ENCODE measurements at places on chromosomes 2 and 18.

- peak; percentile 22 for DNase-seq
Measured at GRCh38 chr18:32911660-32912284, 138.9 kb upstream of the KLHL14 start.

GRCh38 chr18:26943906-26944305 lies 78.4 kb upstream of the AQP4 start:
- DNase-seq: no peak

GRCh38 chr2:24915796-24916195 lies 4.2 kb downstream of the ADCY3 start:
- no peak for DNase-seq

GRCh38 chr2:240353944-240354343 lies 81.5 kb upstream of the GPC1 start:
- no peak for DNase-seq

DNA sequence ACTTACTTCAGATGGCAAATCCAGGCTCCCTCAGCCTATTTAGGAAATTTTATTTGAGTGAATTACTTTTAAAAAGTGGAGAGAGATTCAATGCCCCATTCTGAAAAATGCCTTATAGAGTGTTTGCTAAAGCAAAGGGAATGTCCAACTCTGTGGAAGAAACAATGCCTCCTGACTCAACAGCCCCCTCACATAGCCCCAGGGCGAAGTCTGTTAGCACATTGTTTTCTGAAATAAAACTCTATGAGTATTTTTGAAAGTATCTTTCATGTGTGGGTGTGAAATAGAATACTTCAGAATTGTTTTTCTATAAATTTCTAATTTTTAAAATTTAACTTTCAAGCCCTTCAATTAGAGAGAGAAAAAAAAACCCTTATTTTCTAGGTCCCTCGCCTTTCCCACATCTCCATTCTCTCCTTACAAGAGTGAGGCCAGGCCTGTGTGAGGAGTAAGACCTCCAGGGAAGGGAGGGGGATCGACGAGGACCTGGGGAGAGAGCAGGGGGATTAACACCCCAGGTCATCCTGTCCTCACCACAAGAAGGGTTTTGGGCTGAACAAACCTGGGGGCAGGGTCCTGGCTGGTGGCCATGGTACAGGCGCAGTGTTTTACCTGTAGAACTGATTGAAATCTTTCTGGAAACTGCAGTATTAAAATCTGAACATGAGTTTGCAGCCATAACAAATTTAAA lies 141.4 kb downstream of the SNTG2 start:
- DNase-seq: no peak

DNA sequence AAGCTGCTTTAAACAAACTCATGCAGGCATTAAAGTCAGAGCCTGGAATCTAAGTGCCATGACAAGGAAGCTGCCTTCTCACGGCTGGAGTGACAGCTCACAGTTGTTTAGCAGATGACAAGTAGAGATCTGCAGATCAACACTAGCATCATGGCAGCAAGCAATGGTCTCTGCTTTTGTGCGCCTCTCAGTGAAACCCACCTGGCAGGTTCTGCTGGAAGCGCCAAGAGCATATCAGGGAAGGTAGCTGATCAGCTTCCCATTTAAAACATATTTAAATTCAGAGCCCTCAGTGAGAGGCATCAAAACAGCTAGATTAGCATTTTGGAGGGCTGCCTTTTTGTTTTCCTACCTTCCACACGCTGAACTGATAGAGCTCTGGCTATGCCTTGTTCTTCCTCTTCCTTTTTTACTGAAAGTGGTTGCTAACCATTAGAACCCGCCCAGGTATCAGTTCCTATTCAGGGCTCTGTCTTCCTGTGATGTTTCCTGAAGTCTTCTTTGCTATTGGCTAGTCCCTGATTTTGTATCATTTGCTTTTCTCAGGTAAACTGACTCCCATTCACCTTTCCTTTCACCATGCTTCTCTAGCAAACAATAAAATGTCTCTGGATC lies 70.8 kb downstream of the TMEM200C start:
- no peak for DNase-seq

DNA sequence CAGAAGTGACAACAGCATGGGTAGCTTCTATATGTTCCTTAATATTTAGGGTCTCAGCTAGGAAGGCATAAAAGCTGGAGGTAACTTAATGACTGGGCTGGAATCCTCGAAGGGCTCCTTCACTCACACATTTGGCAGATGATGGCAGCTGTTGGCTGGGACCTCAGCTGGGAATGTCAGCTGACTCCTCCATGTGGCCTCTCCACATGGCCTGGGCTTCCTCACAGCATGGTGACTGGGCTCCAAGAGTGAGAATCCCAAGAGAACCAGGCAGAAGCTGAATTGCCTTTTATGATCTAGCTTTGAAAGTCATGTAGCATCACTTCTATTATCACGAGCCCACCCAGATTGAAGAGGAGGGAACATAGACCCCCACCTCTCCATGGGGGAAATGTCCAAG lies 54.9 kb downstream of the TET3 start:
- DNase-seq: no peak

DNA sequence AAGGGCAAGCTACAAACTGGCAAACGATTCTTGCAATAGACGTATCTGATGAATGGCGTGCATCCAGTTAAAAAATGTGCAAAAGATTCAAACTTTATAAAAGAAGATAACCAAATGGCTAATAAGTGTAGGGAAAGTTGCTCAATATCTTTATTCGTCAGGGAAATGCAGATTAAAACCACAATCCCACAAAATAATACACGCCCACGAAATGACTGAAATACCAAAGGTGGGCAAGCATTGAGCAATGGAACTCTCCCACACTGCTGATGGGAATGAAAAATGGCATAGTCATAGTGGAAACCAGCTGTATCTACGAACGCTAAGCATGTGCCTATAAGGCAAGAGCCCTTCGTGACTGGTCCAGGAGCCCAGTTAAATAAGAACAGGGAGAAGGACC lies 168.6 kb upstream of the SIX2 start:
- no peak for DNase-seq

- DNase-seq: no peak
Measured at GRCh38 chr18:57430079-57431001, 4.8 kb upstream of the ONECUT2 start.

- no peak for DNase-seq
Measured at GRCh38 chr2:234676109-234676782, 179.4 kb upstream of the ARL4C start.

- DNase-seq: no peak
Measured at GRCh38 chr18:78983512-78983911, 3.9 kb downstream of the SALL3 start.

DNA sequence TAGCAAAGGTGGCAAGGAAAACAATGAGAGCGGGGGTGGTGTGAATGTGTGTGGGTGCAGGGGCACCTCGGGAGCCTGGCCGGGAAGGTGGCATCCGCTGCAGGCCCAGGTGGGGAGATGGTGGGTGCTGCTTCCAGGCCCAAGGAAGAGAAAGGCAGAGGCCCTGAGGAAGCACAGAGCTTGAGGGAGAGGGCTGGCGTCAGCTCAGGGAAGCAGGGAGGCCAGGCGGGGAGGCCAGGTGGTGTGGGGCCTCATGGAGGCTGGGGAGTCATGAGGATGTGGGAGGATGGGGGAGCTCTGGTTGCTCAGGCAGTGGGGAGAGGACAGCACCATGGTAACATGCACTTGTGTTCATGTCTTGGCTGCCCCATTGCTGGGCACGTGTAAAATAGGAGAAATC lies 43.3 kb downstream of the AGAP1 start:
- no peak for DNase-seq

GRCh38 chr2:11835403-11835802 lies 89.0 kb downstream of the LPIN1 start:
- DNase-seq: no peak

GRCh38 chr2:60413814-60414168 lies 139.7 kb downstream of the BCL11A start:
- DNase-seq: no peak

DNA sequence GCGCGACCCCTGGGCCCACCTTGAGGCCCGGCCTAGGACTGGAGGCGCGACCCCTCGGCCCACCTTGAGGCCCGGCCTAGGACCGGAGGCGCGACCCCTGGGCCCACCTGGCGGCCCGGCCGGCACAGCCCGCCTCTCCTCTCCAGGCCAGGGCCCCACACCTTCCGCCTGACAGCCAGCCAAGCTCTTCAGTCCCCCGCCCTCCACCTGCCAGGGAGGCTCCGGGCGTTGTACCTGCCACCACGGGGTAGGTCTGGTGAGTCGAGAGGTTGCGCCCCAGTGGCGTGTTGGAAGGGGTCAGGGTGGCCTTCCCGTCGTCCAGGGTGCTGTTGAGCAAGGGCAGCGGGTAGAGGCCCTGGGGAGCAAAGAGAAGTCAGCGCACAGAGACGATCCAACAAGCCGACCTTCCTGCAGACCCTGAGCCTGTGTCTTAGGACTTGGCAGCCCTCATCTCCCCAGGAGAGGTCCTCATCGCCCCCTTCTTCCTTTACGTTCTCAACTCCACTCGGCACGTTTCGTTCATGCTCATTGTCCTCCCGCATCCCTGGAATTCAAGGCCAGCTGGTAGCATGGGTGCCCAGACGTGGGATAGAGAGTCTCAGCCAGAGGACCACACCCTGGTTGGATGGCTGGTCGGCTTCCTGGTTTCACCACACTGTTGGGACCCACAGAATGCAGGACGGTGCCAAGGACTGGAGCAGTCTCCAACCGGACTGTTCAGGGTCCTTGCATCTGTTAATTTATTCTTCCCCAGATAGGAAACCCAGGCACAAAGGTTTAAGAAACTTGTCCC lies 42.2 kb downstream of the PAX8 start:
- no peak for DNase-seq

- peak; percentile 17 for DNase-seq
Measured at GRCh38 chr18:11147371-11147951, 1.9 kb downstream of the PIEZO2 start.

DNA sequence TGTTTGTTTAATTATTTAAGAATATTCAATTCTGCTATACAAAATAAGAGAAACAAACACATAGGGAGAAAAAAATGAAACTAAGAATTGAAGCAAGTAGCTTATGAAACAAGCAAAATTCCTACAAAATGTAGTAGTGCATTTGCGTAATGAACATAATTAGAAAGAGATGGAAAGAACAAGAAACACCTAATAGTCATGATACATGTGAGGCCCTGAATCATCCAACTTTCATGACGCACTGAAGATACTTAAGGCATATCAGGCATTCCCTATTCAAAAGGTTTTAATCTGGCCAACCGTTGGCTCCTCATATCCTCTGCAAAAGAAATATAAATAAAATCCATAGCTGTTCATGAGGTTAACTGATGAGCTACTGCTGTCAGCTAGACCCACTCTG lies 14.5 kb upstream of the NAB1 start:
- no peak for DNase-seq

- DNase-seq: no peak
Measured at GRCh38 chr18:49031511-49032188, 80.9 kb upstream of the SMAD7 start.

DNA sequence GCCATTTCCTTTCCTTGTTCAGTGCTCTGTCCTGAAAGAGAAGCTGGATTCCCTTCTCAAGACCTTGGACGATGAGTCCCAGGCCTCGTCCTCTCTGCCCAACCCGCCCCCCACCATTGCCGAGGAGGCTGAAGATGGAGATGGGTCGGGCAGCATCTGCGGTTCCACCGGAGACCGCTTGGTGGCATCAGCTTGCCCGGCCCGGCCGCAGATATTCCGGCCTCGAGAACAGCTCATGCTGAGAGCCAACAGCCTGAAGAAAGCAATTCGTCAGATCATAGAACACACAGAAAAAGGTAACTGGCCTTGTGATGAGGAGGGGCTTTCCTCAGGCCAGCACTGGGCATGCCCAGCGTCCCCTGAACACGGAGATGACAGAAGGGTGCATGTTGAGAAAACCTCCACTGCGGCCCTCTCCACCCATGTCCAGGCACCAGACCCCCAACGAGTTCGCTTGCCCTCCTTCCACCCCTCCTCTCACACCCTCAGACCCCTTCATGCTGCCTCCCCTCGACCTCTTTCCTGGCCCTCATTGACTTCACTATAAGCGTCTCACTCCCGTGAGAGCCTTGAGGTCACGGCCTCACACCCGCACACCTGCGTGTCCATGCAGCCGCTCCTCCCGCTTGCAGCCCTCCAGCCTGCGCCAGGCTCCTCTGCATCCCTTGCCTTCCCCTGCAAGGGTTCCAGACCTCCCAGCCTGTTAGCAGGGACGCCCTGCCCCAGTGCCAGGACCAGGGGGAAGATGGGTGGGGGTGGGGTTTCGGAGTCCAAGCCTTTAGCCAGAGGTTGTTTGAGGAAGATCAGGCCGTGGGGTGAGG lies 95.0 kb downstream of the DGKD start:
- DNase-seq: no peak

DNA sequence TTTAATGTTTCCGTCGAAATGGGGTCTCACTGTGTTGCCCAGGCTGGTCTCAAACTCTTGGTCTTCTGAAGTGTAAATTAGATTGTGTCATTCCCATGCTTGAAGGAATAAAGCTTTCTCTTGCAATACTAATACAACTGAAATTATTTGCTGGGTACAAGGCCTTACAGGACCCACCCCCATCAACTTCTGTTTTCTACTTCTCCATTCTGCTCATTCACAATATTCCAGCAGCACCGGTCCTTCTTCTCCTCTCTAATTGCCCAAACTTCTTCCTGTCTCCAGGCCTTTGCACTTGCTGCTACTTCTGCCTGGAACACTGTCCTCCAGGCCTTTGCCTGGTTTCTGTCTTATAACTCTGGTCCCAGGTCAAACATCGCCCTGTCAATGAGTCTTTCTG lies 73.8 kb downstream of the APOB start:
- DNase-seq: no peak

GRCh38 chr2:67891642-67892041 lies 171.2 kb downstream of the C1D start:
- no peak for DNase-seq

DNA sequence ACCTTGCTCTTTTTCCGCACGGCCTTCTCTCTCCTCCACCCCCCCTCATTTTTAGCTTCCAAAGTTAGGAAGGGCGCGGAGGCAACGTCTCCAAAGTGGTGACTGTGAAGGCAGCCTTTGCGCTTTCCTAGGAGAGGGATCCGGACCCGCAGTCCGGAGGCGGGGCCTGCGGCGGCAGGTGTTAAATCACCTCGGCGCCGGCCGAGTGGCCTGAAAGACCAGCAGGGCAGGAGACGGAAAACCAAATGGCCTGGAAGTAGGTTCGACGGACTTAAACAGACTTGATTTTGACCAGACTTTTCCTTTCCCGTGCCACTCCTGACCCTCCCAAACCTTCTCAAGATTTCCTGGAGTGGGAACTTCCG lies 615 bp downstream of the GORASP2 start:
- peak; percentile 21 for DNase-seq

DNA sequence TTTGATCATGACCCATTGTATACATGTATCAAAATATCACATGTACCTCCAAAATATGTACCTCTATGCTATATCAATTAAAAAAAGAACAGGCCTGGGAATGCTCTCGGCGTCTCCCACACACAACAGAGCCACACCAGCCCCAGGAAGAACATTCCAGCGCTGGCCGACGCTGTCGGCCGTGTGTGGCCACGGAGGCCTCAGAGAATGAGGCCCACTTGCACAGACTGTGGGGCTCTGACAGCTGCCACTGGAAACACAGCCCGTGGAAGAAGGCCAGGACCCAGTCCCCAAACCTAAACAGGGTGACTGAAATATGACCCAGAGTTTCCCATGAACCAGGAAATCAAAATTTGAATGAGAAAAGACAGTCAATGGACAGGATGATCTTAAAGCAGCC lies 69.7 kb downstream of the EIPR1 start:
- no peak for DNase-seq

Measured in kidney capillary endothelial cell (primary cell).